Activated T-cell treated with anti-CD3 and anti-CD28 coated beads for 48 hours (primary cell): ENCODE measurements at places on chromosomes 5 and 9.

GRCh38 chr5:95959888-95960666 lies 1.6 kb downstream of the ELL2 start:
- no peak for DNase-seq

GRCh38 chr9:76401580-76402354 lies 7.5 kb upstream of the RFK start:
- no peak for DNase-seq

DNA sequence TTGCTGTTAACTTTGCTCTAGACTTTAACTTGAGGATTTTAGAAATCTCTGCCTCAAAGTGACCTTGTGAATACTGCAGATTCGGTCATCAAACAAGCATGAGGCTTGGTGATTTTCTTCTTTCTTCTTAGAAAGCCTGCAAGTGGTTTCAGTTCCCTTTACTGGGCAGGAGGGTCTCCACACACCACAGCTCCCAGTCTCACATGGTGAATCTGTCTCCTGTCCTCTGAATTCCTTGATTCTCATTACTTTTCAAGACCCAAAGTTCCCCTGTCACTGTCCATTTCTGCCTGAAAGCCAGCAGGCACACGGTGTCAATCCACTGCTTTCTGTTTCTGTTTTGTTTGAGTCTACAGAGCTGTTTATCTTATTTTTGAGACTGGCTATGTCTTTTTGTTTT lies 14.1 kb downstream of the HSPB3 start:
- no peak for DNase-seq

- no peak for DNase-seq
Observed at GRCh38 chr5:76620166-76620565, 3.0 kb downstream of the F2RL2 start.

DNA sequence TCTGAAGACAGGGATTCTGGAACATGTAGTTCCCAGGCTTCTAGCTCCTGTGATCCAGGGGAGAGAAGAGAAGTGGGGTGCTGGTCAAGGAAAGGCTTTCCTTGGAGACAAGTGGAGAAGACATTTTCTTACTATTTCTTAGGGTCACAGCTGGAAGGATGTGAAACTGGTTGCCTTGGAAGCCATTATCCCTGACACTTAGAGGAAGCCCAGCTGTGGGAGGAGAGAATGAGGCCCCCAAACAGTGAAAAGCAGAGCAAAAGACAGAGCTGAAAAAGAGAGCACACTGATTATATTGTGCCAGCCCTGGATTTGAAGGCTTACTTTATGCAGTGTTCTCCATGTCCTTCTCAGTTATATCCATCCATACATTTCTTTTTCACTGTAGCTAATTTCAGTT lies 17.5 kb upstream of the SHB start:
- DNase-seq, result no peak

DNA sequence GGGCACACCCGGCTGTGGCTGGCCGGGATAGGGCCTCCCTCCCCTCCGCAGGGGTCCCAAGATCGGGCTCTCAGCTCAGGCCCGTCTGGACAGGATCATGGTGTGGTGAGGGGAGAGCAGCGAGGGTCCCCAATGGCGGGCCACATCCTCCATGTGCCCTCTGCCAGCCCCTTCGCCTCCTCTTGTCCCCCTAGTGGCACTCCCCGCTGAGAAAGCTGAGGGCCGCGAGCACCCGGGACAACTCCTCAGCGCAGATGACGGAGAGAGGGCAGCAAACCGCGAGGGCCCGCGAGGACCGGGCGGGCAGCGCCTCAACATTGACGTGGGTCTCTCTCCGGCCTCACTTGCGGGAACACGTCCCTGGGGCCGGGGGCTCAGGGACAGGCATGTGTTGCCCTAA lies 24.6 kb downstream of the NKD2 start:
- DNase-seq, result no peak

- DNase-seq, result no peak
Observed at GRCh38 chr5:80035839-80036238, 691 bp downstream of the THBS4 start.

- no peak for DNase-seq
Observed at GRCh38 chr9:106065579-106066214, 371.4 kb downstream of the TMEM38B start.

GRCh38 chr9:100084128-100084453 lies 14.7 kb downstream of the ERP44 start:
- DNase-seq, result no peak

GRCh38 chr5:16315501-16315900 lies 135.9 kb upstream of the MARCHF11 start:
- DNase-seq, result no peak
